Urothelium cell line (cell line): ENCODE measurements at places on chromosomes 7 and 10.

DNA sequence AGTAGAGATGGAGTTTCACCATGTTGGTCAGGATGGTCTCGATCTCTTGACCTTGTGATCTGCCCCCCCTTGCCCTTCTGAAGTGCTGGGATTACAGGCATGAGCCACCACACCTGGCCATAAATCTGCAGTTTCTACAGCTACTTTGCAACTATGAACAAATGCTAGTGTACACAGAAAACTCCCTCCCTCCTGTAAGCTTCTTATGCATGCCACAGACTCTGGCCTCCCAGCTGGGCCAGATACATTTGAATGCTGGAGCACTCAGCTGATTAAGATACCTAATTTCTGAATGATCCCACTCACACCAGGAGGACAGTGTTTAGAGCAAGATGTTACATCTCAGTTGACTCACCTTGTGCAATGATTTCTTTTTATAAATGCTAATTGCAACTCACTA lies 486.2 kb downstream of the KCNMA1 start:
- no peak for DNase-seq

GRCh38 chr7:84372712-84373111 lies 178.1 kb upstream of the SEMA3A start:
- no peak for DNase-seq

GRCh38 chr10:16787361-16787791 lies 29.8 kb downstream of the RSU1 start:
- no peak for DNase-seq

GRCh38 chr7:10644849-10645248 lies 328.8 kb upstream of the PHF14 start:
- no peak for DNase-seq

GRCh38 chr10:69222157-69223027 lies 2.3 kb downstream of the HKDC1 start:
- peak; percentile 95 for DNase-seq

GRCh38 chr10:116632596-116633215 lies 12.0 kb downstream of the PNLIPRP2 start:
- no peak for DNase-seq

- DNase-seq = no peak
Observed at GRCh38 chr7:76233538-76234281, 32.0 kb downstream of the SRRM3 start.

GRCh38 chr7:28984631-28985030 lies 26.5 kb upstream of the TRIL start:
- DNase-seq = peak; percentile 84

GRCh38 chr10:116268976-116269375 lies 4.0 kb downstream of the GFRA1 start:
- no peak for DNase-seq

GRCh38 chr10:132134241-132135052 lies 52.3 kb upstream of the DPYSL4 start:
- DNase-seq = no peak

- no peak for DNase-seq
Observed at GRCh38 chr7:28481091-28481926, 69.0 kb downstream of the CREB5 start.

- DNase-seq = peak; percentile 55
Observed at GRCh38 chr7:41134300-41135255, 568.3 kb downstream of the INHBA start.

DNA sequence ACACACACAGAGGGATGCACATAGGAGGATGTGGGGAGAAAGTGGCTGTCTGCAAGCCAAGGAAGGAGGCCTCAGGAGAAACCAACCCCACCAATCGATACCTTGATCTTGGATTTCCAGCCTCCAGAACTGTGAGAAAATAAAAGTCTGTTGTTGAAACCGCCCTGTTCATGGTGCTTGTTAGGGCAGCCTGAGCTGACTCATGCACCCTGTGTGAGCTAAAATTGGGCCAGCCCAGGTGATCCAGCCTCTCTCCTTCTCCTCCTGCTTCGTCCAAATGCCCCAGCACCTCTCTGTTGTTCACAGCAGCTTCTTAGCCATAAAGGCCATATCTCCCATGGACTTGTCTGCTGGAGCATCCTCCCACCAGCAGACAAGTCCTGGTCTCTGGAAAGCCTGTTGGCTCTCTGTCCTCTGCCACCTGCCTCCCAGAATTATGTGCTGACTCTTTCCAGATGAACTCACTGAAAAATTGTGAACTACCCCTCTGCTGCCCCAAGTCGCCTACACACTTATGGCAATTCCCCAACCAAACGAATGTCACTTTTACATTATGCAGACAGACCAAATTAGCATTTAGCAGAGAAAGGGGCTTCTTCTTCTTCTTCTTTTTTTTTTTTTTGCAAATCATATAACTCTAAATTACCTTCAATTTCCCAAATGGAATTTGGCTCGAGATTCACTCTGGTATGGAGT lies 30.2 kb upstream of the CARD11 start:
- DNase-seq = no peak

DNA sequence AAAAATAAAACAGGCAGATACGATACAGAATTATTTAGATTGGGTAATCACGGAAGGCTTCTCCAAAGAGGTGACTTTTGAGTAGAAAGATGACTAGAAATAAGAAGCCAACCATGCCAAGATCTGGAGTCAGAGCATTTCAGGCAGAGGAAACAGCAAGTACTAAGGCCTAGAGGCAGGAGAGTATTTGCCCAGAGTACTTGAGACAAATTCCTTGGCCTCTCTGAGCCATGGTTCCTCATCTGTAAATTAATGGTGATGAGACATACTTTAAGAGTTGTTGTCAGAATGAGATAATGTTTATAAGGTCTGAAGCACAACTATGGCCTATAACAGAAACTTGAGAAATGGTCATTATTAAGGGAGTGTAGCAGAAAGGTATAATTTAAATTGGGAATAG lies 15.8 kb upstream of the GPR37 start:
- no peak for DNase-seq

DNA sequence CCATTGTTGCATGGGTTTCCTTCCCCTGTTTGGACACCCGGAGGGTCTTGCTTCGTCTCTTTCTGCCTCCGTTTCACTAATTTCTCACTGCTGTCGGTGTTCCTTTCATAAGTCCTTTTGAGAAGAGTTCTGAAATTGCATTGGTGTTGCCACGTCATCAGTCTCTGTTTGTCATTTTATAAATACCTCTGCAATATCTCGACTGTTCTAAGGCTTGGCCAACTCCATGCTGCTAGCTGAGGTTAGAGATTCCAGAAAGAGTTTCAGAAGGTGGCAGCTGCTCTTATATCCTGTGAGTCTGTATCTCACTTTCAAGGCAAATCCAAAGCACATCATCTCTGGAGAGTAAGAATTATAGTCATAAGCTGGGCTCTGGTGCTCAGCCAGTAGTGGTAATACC lies 148.0 kb upstream of the INSYN2A start:
- DNase-seq = no peak

DNA sequence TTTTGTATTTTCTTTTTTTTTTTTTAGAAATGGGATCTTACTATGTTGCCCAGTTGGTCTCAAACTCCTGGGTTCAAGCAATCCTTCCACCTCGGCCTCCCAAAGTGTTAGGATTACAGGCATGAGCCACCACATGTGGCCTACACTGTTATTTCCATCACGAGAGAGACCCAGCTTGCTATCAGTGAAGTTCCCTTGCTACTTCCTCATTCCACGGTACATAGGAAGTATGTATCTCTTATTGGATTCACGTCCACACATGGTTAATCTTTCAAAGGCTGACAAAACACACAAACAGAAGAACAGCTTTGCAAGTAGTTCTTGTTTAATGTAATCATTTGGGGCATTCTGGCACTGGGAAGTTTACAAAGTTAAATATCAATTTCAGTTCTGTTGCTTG lies 50.9 kb downstream of the DCLRE1A start:
- DNase-seq = no peak

- DNase-seq = no peak
Observed at GRCh38 chr10:44950326-44951225, 9.0 kb upstream of the RASSF4 start.

DNA sequence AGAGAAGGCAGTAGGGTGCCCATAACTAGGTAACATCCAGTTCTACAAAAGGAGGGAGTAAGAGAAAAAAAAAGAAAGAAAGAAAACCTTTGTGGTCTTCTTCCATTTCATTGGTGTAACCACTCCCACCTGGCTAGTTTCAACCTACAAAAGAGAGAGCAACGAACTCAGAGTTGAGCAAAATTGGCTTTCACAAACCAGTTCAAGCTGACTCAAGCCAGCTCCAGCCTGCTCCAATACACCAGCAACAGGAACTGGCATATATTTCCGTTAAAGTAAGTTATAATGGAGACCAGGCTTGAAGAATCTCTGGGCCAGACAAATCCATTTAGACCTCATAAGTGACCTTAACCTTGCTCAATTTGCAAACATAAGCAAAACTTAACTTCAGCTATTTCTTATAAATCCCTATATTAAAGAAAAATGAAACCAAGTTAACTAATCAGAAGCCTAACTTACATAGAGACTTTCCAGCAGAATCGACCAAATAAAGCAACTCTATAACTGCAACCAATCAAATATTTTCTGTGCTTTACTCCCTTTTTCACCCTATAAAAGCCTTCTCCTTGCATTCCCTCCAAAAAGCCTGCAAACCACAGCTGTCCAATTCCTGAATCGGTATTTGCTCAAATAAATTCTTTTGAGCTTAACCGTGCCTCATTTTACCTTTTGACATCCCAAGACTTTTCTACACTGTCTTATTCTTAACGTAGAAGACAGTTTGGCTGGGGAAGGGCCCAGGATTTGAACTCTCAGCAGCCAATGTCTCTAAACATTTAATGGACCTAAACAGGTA lies 10.1 kb downstream of the ANKRD22 start:
- no peak for DNase-seq

GRCh38 chr10:110863361-110863760 lies 8.4 kb upstream of the PDCD4 start:
- DNase-seq = no peak

DNA sequence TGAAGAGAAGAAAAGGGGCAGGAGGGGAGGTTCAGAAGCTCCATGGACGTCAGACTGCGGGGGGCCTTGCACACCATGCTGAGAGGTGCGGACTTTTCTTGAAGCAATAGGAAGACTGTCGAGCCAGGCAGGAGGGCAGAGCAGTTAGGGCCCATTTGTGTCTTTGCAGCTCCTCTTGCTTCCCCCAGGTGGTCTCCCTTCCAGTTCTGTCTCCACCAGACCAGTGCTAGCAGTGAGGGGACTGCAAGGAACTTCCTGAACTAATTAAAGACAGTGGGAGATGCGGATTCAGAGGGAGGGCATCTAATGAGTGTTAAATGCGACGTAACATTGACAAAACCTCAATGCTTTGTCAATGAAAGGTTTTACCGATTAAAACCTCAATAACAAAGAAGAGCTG lies 225.4 kb downstream of the USP6NL start:
- DNase-seq = no peak

DNA sequence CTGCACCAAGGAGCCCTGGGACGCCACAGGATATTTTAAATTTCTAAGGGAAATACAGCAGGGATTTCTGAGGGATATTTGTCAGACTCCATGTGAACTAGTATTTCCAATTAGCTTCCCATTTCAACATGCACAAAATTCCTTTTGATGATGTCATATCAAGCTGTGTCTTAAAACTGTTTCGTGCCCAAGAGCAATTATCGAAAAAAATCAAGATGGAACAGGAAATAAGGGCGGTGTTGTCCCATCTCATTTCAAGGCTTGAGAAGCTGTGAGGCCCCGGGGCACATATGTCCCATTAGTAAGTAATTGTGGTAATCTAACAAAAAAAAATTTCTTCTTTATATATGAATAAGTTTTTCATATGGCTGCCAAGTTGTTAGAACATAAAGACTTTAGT lies 47.4 kb downstream of the PPP1R17 start:
- no peak for DNase-seq

DNA sequence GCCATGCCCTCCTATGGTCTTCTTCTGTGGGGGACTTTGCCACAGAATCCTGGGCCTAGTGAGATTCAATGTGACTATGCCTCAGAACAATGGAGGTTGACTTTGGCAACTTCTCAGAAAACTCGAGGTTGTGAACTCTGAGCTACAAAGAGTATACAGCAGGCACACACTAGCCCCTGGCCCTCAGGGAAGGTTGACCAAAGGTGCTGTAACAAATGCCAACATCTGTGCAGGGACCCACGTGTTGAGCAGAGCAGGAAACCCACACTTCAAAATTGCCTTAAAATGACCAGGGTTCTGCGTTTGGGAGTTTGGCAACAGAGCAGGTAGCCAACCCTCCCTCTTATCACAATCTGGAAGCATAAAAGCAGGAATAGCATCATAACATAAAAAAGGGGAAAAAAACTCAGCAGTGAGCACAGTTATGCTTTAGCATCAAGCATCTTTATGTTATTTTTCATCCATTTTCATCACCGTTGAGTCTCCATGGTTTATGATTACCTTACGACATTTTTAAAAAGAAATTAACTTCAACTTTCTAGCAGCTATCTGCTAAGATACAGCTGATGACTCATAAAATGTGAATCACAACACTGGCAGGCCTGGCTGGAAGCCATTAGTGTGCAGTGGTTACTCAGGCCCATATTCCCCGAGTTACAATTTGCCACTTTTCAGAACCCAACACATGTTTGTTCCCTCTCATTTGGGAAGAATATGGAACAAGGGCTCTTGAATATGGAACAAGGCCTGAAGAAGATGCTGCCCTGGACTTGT lies 11.1 kb downstream of the PRLHR start:
- DNase-seq = peak; percentile 73

GRCh38 chr7:151754142-151754590 lies 122.7 kb downstream of the PRKAG2 start:
- DNase-seq = peak; percentile 74

GRCh38 chr7:103666326-103666725 lies 220.3 kb upstream of the SLC26A5 start:
- no peak for DNase-seq

DNA sequence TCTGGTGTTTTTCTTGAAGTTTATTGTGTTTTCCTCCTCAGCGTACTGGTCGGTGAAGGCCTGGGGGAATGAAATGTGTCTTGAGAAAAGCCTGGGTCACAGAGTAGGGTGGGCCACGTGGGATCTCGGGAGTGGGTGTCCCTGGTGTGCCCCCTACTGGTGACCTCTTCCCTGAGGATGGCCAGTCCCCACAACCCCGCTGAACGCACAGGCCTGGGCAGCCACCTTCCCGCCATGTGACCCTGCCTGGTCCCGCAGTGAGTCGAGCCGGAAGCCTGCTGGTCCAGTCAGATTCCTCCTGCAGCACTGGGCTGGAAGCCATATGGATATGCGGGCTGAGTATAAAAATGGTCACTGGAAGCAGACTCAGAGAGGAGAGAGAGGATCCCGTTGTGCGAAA lies 52.9 kb upstream of the GNA12 start:
- no peak for DNase-seq
